ENCODE measurements at places on chromosomes 5 and 9. TPM values are rescaled to one million over a fixed set of nuclear protein-coding genes. Genes with fewer than 3 reads are reported as not detected.

SYK gene
- 3.2 TPM for total RNA-seq

HACD4 gene
- 4.6 TPM for total RNA-seq

ZNF483 gene
- 3.1 TPM for total RNA-seq

ABO gene
- total RNA-seq: 4.8 TPM

OGN gene
- 156 TPM for total RNA-seq

SLC34A1 gene
- total RNA-seq: not detected

SPINK5 gene
- not detected for total RNA-seq

MAMDC2 gene
- 3.4 TPM for total RNA-seq

PCDHGC3 gene
- total RNA-seq: 51.4 TPM

GRCh38 chr5:164799391-164799790 is 1294.0 kb downstream of the MAT2B start:
- no peaks in the 10 kb centered on the region for H3K36me3 ChIP-seq
- DNase-seq: no peak
- no peak overlapping the region for H3K4me3 ChIP-seq
- H3K27me3 ChIP-seq: no peaks in the 10 kb centered on the region
- H3K27ac ChIP-seq: no peak overlapping the region

GRCh38 chr9:98558575-98558974 is 150.2 kb downstream of the GABBR2 start:
- H3K27me3 ChIP-seq: no peaks in the 10 kb centered on the region
- no peaks in the 10 kb centered on the region for H3K36me3 ChIP-seq
- H3K4me3 ChIP-seq: no peak overlapping the region
- no peak for DNase-seq
- no peaks in the 10 kb centered on the region for H3K4me1 ChIP-seq
- no peak overlapping the region for H3K27ac ChIP-seq

DNA sequence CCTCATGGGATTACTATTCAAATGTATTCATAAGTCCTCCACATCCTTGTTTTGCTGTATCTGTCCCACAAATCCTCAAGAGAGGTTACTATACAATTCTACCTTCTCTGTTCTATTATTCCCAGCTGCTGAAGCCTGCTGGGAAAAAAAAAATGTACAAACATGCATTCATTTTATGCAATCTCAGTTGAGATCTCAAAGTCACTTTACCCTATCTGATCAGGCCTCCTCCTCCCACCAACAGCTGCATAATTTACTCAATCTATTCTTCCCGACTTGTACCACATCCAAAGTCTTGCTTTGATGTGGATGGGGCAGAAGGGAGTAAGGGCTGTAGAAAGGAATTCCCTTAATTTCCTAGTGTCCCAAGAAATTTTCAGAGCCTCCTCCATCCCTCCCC is 28.6 kb downstream of the PSIP1 start:
- peaks cover 20% of the 10 kb centered on the region for H3K4me1 ChIP-seq
- no peak for DNase-seq
- no peaks in the 10 kb centered on the region for H3K27me3 ChIP-seq
- peaks cover 3% of the 10 kb centered on the region for H3K36me3 ChIP-seq

DNA sequence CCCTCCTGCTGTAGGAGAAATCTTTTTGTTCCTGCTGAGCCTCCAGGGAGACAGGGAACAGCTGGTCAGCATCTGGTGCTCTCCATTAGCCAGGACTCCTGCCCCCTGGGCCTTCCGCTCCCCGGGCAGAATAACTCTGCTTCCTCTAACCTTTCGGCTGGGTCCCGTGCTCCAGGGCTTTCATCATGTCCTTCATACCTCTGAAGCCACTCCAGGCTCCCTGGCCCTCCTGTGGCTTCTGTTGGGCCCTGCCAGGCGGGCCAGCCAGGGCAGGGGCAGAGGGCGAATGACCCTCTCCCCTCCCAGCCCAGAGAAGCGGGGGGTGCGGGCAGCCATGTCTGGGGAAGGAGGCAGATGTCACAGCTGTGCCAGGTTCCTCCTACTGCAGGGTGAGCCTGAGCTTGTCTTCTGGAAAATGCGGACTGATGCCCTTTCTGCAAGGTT is 81.7 kb upstream of the LMX1B start:
- H3K27me3 ChIP-seq: no peaks in the 10 kb centered on the region
- no peak for DNase-seq
- no peak overlapping the region for H3K27ac ChIP-seq

GRCh38 chr5:96734871-96735325 is 72.7 kb downstream of the CAST start:
- H3K4me1 ChIP-seq: no peaks in the 10 kb centered on the region
- H3K27ac ChIP-seq: no peak overlapping the region
- peaks cover 39% of the 10 kb centered on the region for H3K36me3 ChIP-seq
- H3K27me3 ChIP-seq: no peaks in the 10 kb centered on the region
- H3K4me3 ChIP-seq: no peak overlapping the region

GRCh38 chr5:10254686-10255085 is 4.6 kb downstream of the CCT5 start:
- H3K27ac ChIP-seq: no peak overlapping the region
- no peak overlapping the region for H3K4me3 ChIP-seq
- DNase-seq: no peak
- peaks cover 8% of the 10 kb centered on the region for H3K4me1 ChIP-seq
- no peaks in the 10 kb centered on the region for H3K27me3 ChIP-seq

DNA sequence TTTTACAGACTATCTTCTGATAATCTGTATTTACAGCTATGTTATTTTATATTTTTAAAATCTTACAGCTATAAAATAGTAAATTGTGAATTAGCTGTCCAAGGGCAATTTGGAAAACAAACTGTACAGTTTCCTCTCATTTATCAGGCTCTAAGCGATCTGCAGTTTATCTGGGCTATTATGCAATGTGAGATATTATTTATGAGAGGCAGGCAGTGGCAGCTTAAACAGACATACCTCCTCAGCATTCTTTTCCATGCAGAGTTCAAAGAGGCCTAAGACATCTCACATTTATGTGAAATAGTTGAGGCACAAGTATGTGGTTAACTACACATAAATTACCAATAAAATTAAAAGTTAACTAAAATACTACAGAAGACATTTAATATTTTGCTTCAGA is 10.2 kb downstream of the NIPSNAP3B start:
- H3K36me3 ChIP-seq: no peaks in the 10 kb centered on the region
- H3K4me3 ChIP-seq: no peak overlapping the region
- H3K27ac ChIP-seq: no peak overlapping the region
- no peaks in the 10 kb centered on the region for H3K27me3 ChIP-seq
- no peak for DNase-seq

GRCh38 chr5:102625468-102625867 is 126.7 kb upstream of the SLCO6A1 start:
- no peak overlapping the region for H3K27ac ChIP-seq
- H3K27me3 ChIP-seq: no peaks in the 10 kb centered on the region
- no peaks in the 10 kb centered on the region for H3K4me1 ChIP-seq
- H3K4me3 ChIP-seq: no peak overlapping the region
- no peak for DNase-seq

- H3K27me3 ChIP-seq: no peaks in the 10 kb centered on the region
- H3K4me3 ChIP-seq: no peak overlapping the region
- peaks cover 7% of the 10 kb centered on the region for H3K36me3 ChIP-seq
Measured at GRCh38 chr9:114621975-114622609, 11.0 kb downstream of the TMEM268 start.

DNA sequence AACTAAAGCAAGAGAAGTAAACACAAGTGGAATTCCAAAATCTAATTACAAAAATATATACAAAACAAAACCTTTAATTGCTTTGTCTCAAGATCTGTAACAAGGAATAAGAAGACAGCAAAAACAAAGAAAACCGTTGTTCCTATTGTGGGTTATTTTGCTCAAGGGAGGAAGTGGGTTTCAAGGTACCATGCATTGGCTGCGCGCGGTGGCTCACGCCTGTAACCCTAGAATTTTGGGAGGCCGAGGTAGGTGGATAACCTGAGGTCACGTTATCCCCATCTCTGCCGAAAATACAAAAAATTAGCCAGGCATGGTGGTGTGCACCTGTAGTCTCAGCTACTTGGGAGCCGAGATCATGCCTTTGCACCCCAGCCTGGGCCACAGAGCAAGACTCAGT is 12.1 kb upstream of the IQGAP2 start:
- no peak for DNase-seq
- no peaks in the 10 kb centered on the region for H3K27me3 ChIP-seq
- H3K27ac ChIP-seq: no peak overlapping the region
- H3K4me1 ChIP-seq: no peaks in the 10 kb centered on the region

DNA sequence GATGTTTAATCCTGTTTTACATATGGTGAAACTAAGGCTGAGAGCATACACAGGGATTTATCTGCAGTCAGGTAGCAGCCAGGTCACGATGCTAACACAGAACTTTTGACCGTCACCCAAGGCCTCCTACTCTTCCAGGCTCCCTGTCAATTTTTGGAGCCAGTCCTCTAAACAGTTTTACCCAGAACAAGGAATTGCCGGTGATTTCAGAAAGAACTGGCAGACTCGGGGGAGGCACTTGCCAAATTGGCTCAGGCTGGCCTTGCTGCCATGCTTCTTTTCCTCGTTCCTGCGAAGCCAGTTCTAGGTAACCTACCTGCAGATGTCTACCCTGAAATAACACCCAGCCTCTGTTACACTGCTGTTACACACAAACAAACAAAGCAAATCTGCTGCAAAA is 21.2 kb downstream of the GRIA1 start:
- H3K27me3 ChIP-seq: no peaks in the 10 kb centered on the region
- no peak overlapping the region for H3K27ac ChIP-seq
- no peaks in the 10 kb centered on the region for H3K4me1 ChIP-seq
- H3K4me3 ChIP-seq: no peak overlapping the region

- no peak overlapping the region for H3K4me3 ChIP-seq
- no peak for DNase-seq
- H3K4me1 ChIP-seq: no peaks in the 10 kb centered on the region
- no peaks in the 10 kb centered on the region for H3K27me3 ChIP-seq
- H3K27ac ChIP-seq: no peak overlapping the region
- no peaks in the 10 kb centered on the region for H3K36me3 ChIP-seq
Measured at GRCh38 chr9:94610181-94610606, 16.6 kb upstream of the FBP2 start.

DNA sequence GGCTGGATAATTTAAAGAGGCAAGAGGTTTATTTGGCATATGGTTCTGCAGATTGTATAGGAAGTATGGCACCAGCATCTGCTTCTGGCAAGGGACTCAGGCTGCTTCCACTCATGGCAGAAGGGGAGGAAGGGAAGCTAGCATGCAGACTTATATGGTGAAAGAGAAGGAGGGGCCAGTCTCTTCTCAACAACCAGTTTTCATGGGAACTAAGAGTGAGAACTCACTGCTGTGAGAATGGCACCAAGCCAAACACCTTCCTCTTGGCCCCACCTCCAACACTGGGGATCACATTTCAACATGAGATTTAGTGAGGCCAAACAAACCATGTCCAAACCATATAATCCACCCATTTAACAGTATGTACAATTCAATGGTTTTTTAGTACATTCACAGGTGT is 113.3 kb upstream of the SHB start:
- H3K27ac ChIP-seq: no peak overlapping the region
- H3K4me3 ChIP-seq: no peak overlapping the region
- H3K27me3 ChIP-seq: no peaks in the 10 kb centered on the region
- H3K4me1 ChIP-seq: no peaks in the 10 kb centered on the region
- no peaks in the 10 kb centered on the region for H3K36me3 ChIP-seq

DNA sequence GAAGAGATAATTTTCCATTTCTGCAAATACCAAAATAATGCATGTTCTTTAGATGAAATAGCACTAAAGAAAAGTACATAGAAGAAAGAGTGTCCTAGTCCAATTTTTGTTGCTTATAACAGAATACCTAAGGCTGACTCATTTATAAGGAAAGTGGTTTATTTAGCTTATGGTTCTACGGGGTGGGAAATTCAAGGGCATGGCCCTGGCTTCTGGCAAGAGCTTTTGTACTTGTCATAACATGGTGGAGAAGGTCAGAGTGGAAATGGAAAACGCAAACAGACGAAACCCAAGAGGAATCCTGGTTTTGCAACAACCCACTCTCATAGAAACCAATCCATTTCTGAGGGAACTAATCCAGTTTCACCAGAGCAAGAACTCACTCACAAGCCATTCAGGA is 283.7 kb downstream of the CSNK1G3 start:
- H3K27me3 ChIP-seq: no peaks in the 10 kb centered on the region
- no peaks in the 10 kb centered on the region for H3K36me3 ChIP-seq
- DNase-seq: no peak
- no peak overlapping the region for H3K4me3 ChIP-seq
- H3K4me1 ChIP-seq: no peaks in the 10 kb centered on the region

GRCh38 chr5:142915038-142915437 is 144.9 kb downstream of the ARHGAP26 start:
- H3K27me3 ChIP-seq: no peaks in the 10 kb centered on the region
- H3K4me1 ChIP-seq: no peaks in the 10 kb centered on the region
- DNase-seq: no peak
- H3K4me3 ChIP-seq: no peak overlapping the region
- no peak overlapping the region for H3K27ac ChIP-seq
- H3K36me3 ChIP-seq: peaks cover 30% of the 10 kb centered on the region

GRCh38 chr5:50968356-50969149 is 302.1 kb downstream of the PARP8 start:
- no peak overlapping the region for H3K27ac ChIP-seq
- no peak for DNase-seq
- peaks cover 15% of the 10 kb centered on the region for H3K4me1 ChIP-seq
- H3K27me3 ChIP-seq: peaks cover 36% of the 10 kb centered on the region
- H3K4me3 ChIP-seq: peak overlapping the region; percentile 61

GRCh38 chr5:154214371-154215106 is 24.0 kb downstream of the GALNT10 start:
- no peak for DNase-seq
- no peaks in the 10 kb centered on the region for H3K27me3 ChIP-seq
- no peak overlapping the region for H3K27ac ChIP-seq

- H3K4me1 ChIP-seq: no peaks in the 10 kb centered on the region
- no peak overlapping the region for H3K27ac ChIP-seq
- no peak for DNase-seq
- H3K4me3 ChIP-seq: no peak overlapping the region
- no peaks in the 10 kb centered on the region for H3K27me3 ChIP-seq
Measured at GRCh38 chr9:111287127-111287526, 42.9 kb downstream of the OR2K2 start.

DNA sequence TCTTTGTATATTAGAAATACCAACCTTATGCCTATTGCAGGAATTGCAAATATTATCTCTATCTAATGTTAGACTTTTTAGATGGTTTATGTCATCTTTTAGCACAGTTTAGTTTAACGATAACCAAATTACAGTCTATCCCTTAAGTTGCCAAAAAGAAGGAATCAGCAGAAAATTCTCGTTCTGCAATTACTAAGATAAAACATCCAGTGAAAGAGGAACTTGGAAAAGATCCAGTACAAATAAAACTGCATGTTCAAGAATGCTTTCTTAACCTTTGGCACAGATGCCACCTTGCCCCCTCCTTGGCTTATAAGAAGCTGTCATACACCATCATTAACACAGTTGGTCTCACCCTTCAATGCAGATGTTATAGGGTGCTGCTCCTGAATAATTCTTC is 124.0 kb downstream of the SEMA5A start:
- H3K4me3 ChIP-seq: no peak overlapping the region
- H3K36me3 ChIP-seq: no peaks in the 10 kb centered on the region
- DNase-seq: no peak
- H3K4me1 ChIP-seq: no peaks in the 10 kb centered on the region
- no peaks in the 10 kb centered on the region for H3K27me3 ChIP-seq
- H3K27ac ChIP-seq: no peak overlapping the region

- H3K4me1 ChIP-seq: peaks cover 28% of the 10 kb centered on the region
- no peak overlapping the region for H3K4me3 ChIP-seq
- no peaks in the 10 kb centered on the region for H3K27me3 ChIP-seq
- H3K36me3 ChIP-seq: no peaks in the 10 kb centered on the region
- peak overlapping the region; percentile 67 for H3K27ac ChIP-seq
Measured at GRCh38 chr5:32628049-32628844, 42.9 kb downstream of the SUB1 start.

Measured in ascending aorta (tissue), 2 donors.